ENCODE measurements at places on chromosomes 5 and 9.
A peak's percentile ranks its signal among the peaks of the same experiment; 100 is the strongest.

DNA sequence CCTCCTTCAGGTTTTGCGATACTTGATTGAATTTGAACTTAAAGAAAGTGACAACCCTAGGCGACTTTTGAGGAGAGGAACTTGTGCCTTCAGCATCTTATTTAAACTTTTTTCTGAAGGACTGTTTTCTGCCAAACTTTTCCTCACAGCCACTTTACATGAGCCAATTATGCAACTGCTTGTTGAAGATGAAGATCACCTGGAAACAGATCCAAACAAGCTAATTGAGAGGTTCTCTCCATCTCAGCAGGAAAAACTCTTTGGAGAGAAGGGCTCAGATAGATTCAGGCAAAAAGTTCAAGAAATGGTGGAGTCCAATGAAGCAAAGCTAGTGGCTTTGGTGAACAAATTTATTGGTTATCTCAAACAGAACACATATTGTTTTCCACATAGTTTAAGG is 40.6 kb downstream of the GAPVD1 start:
- no peak for DNase-seq

- no peak for DNase-seq
These were observed 8.8 kb downstream of the ISOC1 start for GRCh38 chr5:129103397-129103796.

DNA sequence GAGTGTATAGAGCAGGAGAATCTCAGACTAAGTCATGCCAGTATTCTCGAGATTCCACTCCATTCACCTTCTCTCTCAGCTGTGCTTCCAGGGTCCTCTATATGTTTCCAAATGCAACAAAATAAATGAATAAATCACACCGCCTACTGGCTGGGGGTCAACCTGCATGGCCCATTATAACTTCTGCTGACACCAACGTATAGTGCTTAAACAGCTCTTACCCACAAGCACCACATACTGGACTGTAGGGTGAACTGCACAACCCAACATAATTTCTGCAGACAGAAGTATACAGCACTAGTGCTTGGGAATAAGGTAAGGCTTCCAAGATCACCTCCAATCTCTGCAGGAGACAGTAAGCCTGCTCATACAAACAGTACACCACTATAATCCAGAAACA is 33.1 kb upstream of the HTR4 start:
- DNase-seq = no peak

DNA sequence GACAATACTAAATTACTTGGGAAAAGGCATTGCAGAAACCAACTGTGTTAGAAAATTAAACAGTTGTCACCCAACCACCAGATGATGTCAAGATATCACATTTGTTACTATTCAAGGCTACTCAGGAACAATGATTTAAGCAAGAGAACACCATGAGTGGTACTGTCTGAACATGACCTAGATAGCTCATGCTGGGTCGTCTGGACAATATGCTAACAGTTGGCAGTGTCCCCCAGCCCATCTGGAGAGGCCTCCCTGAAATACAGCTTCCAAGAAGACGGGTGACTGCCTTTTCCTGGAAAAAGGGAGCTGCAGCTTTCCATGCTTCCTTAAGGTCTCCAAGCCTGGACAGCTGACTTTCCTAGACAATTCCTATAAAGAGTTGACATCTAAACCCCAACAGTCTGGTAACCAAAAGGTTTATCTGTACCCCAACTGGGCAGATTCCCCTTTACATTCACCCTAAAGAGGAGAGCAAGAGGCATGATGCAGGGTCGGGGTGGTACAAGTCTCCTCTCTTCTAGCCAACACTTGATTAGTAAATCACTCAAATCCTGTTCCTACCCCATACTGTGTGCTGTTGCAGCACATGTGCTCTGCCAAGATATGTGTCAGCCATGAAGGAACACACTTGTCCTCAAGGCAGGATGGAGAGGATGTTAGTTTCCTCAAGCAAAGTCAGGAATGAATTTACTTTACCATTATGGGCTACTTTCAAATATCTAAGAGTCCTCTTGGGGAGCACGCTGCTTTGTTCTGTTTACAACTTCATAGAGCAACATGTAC is 433.0 kb downstream of the PDE4D start:
- DNase-seq = no peak

- DNase-seq = no peak
These were observed 20.3 kb downstream of the GFPT2 start for GRCh38 chr5:180332861-180333260.

GRCh38 chr5:34728236-34728635 is 72.1 kb downstream of the RAI14 start:
- no peak for DNase-seq

DNA sequence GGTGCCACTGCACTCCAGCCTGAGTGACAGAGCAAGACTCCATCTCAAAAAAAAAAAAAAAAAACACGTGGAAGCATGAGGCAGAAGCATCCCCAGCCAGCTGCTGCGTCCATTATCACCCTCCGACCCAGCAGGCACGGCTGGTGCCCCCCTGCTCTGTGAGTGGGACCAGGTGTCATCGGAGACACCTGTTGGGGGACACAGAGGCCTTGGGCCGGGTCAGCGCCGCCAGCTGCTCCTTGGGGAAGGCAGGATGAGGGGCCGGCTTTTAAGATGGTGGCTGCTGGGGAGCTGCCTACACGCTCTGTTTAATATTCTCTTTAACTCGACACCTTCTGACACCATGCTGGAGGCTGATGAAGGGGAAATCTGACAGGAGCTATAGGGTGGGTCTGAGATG is 80.2 kb upstream of the RUFY1 start:
- no peak for DNase-seq

DNA sequence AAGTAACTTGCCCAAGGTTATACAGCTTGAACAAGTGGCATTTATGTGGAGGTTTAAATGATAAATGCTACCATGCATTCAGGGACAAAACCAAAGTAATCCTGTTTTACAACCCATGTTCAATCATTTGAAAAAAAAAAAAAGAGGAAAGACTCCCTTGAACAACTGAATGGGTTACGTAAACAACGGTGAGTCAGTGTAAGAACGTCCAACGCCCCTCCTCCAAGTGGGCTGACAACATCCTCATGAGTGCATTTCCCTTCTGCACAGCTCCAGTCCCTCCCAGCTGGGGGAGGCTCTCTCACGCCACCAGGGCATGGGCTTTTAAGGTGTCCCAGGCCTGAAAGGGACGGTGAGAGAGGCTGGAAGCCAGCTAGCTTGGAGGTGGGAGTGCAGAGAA is 90.0 kb downstream of the PRRT1B start:
- DNase-seq = peak; percentile 90

- no peak for DNase-seq
These were observed 17.0 kb downstream of the SLC31A1 start for GRCh38 chr9:113238202-113238858.

GRCh38 chr9:93900971-93901861 is 53.9 kb downstream of the BARX1 start:
- DNase-seq = no peak

DNA sequence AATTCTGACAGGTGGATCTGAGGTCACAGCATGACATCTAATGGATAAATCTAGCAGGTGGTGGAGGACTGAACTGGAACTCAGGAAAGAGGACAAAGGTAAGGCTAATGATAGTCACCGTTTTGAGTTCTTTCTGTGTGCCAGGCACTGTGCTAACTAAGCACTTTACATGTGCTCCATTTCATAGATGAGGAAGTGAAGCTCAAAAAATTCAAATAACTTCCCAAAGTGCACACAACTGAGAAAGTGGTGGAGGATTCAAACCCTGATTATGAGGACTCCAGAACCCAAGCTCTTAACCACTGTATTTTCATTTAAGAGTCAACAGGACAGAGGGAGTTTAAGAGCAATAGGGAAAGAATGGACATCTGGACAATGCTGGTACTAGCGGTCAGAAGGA is 7.1 kb upstream of the DELE1 start:
- DNase-seq = no peak

DNA sequence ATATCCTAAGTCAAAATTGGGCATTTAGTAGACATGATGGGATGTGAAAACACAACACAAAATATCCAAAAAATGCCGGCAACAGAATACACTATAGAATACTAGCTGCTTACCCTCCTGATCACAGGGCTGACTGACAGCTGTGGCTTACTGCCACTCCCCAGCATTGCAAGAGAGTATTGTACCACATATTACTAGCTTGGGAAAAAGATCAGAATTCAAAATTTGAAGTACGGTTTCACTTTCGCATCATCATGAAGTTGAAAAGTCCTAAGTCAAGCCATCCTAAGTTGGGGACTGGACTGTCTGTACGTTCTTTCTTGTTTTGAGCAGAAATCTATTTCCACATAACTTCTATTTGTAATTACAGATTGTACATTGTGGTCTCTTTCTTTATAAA is 851.4 kb downstream of the MAT2B start:
- no peak for DNase-seq

DNA sequence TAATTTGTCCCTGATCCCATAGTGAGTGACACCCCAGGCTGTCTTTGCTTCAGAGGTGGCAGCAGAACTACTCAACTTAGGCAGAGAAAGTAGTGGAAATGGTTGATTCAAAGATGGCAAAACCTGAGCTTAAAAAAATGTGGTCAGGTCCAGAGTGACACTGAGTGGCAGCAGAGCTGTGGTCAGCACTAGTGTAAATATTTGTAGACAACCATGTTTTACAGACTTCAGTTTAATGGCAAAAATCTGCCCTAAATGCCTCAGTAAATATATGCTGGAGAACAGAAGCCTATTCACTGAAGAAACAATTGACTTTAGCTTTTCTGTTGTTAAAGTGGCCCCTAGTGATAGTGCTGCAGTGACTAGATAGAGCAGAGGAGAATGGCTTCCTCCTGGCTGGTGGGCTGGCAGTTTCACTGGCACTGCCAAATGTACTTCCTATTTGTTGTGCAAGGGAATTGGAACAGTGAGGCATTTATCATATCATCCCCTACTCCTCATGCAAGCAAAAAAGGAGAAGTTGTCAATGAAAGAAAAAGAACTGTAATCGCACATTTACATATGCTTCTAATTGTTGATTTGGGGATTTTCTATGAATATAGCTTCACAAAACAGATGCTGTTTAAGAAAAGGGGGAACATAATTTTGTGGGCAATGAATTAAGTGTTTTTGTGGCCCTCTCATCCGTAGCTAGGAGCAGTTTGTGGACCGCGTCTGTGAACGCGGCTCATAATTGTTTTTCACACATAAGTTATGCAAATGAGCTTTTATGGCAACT is 12.0 kb downstream of the PBX3 start:
- no peak for DNase-seq

GRCh38 chr9:83445703-83446265 is 92.4 kb downstream of the FRMD3 start:
- DNase-seq = no peak

GRCh38 chr5:89615839-89616518 is 733.0 kb upstream of the MEF2C start:
- no peak for DNase-seq

All from fibroblast of the conjunctiva (primary cell).